NCI-H1694 (cell line): ENCODE measurements at places on chromosomes 12 and 14.

GRCh38 chr14:61698206-61698980 is 3.1 kb downstream of the HIF1A start:
- no peak for DNase-seq

GRCh38 chr14:68503186-68503825 is 289.6 kb downstream of the ZFP36L1 start:
- no peak for DNase-seq

DNA sequence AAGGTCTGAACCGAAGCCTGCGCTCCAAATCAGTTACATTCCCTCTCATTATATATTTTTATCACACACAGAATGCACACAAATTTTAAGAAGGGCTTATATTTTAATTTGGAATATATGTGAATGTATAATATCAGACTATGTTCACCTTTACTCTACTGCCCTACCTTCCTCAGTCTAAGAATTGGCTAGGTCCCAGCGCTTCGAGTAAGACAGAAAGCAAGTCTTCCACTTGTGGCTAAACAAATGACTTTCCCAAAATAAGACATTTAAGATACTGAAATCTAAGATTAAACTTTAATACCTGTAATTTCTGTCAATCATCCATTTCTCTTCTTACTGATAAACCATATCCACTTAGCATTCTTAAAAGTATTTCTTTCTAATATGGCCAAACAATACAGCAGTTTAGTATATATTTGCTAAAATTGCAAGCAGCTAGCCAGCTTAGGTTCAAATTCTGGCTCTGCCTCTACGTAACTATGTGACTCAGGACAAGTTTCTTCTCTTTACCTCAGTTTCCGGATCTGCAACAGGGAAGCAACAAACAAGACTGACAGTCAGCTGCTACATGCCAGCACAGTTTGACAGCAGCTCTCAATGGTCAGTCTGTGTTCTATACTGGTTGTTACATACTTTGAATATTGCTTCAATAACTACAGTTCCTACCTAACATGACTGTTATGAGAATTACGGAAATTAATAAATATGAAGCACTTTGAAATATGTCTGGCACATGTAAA is 2.0 kb downstream of the INTS13 start:
- no peak for DNase-seq

DNA sequence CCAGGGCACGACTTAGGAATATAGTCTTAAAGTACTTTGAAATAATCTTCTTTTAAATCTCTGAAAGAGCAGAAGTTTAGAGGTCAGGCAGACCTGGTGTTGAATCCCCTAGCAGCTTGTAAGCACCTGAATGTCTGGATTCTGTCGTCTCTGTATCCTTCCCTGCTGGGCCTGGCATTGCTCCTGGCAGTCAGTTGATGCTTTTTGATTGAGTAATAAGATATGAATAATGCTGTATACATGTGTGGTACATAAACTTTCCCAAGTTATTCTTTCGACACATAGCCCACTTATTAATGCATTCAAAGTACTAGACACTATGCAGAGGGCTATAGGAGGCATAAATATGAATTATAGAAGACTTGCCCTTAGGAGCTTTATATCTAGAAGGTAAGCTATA is 31.4 kb downstream of the EVL start:
- DNase-seq, result no peak

DNA sequence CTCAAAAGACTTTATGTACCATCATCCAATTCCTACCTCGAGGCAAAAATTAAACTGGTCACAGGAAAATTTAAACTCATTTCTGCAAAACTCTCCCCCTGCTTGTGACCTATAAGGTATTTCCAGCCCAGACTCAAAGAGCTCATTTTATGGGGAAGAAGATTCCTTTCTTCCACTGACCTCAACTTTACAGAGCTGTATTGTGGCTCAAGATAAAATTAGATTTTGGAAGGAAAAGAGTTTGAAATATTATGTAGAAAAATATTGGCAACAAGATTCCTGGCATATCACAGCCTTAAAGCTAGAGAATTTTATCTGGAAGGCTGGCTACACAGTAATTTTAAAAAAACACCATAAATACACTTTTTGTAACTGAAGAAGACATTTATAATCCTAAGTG is 91.7 kb downstream of the STXBP6 start:
- no peak for DNase-seq

- DNase-seq, result peak; percentile 53
Measured at GRCh38 chr12:92987362-92987761, 58.3 kb upstream of the EEA1 start.

DNA sequence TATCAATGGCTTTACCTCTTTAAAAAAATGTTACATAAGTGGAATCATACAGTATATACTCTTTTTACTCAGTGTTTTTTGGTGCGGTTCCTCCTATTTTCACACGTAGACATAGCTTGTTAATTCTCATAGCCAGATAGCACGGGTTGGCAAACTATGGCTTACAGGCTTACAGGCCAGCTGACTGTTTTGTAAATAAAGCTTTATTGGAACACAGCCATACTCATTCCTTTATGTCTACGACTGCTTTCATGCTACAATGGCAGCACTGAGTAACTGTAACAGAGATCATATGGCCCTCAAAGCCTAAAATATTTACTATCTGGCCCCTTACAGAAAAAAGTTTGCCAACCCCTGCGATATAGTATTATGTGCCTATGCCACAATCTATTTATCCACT is 5.8 kb upstream of the DAAM1 start:
- peak; percentile 12 for DNase-seq

DNA sequence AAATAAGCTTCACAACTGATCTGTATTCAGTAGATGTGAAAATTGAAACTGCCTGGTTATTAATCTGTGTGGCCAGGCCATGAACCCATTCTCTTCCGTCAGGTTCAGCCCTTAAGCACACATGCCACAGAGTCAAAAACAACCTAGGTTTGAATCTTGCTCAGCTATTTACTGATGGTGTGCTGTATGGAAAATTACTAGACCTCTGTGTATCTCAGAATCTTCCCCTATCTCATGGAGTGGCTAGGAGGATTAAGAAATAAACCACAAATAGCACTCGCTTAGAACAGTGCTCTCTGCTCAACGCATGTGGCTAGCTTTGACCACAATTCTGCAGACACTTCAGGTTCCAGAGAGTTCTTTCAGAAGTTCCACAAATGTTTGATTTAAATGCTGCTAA is 240.7 kb upstream of the PLEKHG7 start:
- DNase-seq, result no peak
